ENCODE measurements at places on chromosomes 2 and 18. TPM values are rescaled to one million over a fixed set of nuclear protein-coding genes. Genes with fewer than 3 reads are reported as not detected.

Gene NOL4
- total RNA-seq = not detected

Gene ATP8B1
- total RNA-seq = 32.0 TPM

Gene SIX2
- total RNA-seq = 1.9 TPM

Gene SERPINB10
- total RNA-seq = not detected

GRCh38 chr2:20185176-20186022 lies 39.5 kb downstream of the SDC1 start:
- H3K4me3 ChIP-seq = no peak overlapping the region
- peaks cover 42% of the 10 kb centered on the region for H3K4me1 ChIP-seq
- no peaks in the 10 kb centered on the region for H3K36me3 ChIP-seq
- peak overlapping the region; percentile 83 for H3K27ac ChIP-seq

DNA sequence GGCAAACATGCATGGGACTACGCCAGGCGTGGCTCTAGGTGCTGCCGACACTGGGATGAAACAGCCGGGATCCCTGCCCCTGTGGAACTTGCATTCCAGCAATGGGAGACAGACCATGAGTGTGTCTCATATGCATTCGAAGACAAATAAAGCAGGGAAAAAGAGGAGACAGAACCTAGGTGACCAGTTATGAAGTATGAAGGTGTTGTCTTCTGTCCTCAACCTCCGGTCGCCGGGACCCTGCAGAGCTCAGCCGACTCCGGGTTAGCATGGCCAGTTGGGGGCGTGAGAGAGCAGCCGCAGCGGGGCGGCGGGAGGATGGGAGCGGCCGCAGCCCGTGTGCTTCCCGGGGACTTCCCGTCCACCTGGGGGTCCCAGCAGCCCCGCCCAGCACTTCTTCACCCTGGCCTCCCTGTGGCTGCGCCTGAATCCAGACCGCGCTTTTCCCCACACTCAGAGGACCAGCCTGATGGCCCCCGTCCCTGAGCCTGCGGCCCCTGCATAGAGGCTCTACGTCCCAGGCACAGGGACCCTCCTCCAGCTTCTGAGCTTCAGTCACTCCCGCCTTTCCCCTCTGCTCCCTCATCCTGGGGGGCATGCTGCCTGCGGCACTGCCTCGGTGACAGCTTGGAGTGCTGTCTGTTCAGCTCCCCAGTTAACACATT lies 11.4 kb downstream of the ID2 start:
- no peaks in the 10 kb centered on the region for H3K36me3 ChIP-seq
- no peaks in the 10 kb centered on the region for H3K27me3 ChIP-seq
- no peak overlapping the region for H3K4me3 ChIP-seq
- H3K4me1 ChIP-seq = no peaks in the 10 kb centered on the region
- no peak for DNase-seq
- H3K27ac ChIP-seq = no peak overlapping the region

DNA sequence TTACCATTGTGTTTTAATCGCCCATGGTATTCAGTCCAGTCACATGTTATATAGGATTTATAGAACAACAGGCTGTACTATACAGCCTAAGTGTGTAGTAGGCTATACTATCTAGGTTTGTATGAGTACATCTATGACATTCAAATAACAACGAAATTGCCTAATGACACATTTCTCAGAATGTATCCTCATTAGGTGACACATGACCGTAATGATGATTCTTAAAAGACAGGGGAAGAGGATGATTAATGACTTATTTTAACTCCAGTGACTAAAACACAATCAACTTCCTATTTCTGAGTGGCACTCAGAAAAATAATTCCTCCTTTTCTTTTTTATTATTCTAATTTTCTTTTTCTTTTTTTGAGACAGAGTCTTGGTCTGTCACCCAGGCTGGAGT lies 63.0 kb upstream of the ACSL3 start:
- H3K4me1 ChIP-seq = peaks cover 64% of the 10 kb centered on the region
- no peak for DNase-seq
- H3K36me3 ChIP-seq = no peaks in the 10 kb centered on the region

DNA sequence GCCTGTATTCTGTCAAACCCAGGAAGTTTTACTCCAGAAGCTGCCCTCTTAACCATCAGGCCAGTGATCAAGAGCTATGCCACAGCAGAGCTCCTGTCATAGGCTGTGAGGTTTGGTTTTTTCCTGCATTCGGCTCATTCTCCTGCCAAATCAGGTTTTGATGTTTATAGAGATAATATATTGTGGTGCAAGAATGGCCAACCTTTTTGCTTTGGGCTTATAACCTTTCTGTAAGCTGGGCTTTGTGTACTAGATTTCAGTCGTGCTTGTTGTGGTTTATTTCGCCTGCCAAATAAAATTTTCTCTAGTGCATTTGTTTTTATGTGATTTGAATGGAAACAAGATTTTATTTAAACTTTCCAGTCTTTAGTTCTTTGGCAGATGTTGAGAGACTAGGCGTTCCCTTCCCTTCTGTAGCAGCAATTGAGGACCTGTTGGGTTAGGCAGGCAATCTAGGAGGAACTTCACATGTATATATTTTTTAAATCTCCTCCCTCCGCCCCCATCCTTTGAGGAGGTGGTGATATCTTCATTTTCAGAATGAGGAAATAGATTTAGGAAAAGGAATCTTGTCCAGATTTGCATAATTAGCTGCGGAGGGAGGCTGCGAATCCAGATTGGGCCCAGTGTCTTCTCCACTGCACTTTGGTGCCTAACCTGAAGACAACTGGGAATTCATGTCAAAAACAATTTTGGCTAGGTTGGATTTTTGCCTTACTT lies 2.6 kb downstream of the KDM3A start:
- H3K4me3 ChIP-seq = no peak overlapping the region
- no peaks in the 10 kb centered on the region for H3K4me1 ChIP-seq
- peaks cover 2% of the 10 kb centered on the region for H3K36me3 ChIP-seq
- H3K27me3 ChIP-seq = no peaks in the 10 kb centered on the region

DNA sequence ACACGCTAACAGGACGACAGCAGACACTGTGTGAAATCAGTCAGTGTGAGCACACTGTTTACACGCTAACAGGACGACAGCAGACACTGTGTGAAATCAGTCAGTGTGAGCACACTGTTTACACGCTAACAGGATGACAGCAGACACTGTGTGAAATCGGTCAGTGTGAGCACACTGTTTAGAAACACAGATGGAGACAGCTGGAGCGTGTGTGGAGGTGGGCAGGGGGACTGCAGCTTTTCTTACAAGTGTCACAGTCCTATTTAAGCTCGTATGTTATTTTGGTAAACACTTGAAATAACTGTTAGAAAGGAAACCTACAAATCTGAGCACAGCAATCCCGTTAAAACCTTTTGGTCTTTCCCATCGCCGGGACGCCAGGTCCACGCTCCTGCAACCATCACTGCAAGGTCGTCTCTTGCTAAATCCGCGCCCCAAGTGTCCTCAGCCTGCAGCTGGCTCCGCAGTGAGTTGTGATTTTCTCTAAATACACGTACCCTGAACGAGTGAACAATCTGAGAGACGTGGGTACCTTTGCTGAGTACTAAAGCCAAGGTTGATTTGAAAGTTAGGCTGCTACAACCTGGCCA lies 58.9 kb upstream of the CTDP1 start:
- H3K4me3 ChIP-seq = no peak overlapping the region
- H3K4me1 ChIP-seq = no peaks in the 10 kb centered on the region
- no peaks in the 10 kb centered on the region for H3K36me3 ChIP-seq
- H3K27me3 ChIP-seq = no peaks in the 10 kb centered on the region
- no peak for DNase-seq

GRCh38 chr2:55518841-55519165 lies 715 bp upstream of the CFAP36 start:
- peak overlapping the region; percentile 88 for H3K27ac ChIP-seq
- H3K36me3 ChIP-seq = no peaks in the 10 kb centered on the region
- H3K4me3 ChIP-seq = peak overlapping the region; percentile 65
- no peak for DNase-seq

GRCh38 chr2:86072271-86072858 lies 33.3 kb downstream of the POLR1A start:
- no peak overlapping the region for H3K27ac ChIP-seq
- no peaks in the 10 kb centered on the region for H3K27me3 ChIP-seq
- H3K4me3 ChIP-seq = no peak overlapping the region
- no peak for DNase-seq

- H3K27me3 ChIP-seq = no peaks in the 10 kb centered on the region
- no peak overlapping the region for H3K4me3 ChIP-seq
These were observed 312.5 kb upstream of the CHAC2 start for GRCh38 chr2:53455094-53455493.

GRCh38 chr18:21309248-21309647 lies 67.2 kb downstream of the GREB1L start:
- no peak overlapping the region for H3K4me3 ChIP-seq
- H3K4me1 ChIP-seq = peaks cover 54% of the 10 kb centered on the region
- H3K27ac ChIP-seq = no peak overlapping the region
- H3K36me3 ChIP-seq = no peaks in the 10 kb centered on the region
- H3K27me3 ChIP-seq = no peaks in the 10 kb centered on the region
- DNase-seq = no peak

- H3K27ac ChIP-seq = no peak overlapping the region
- no peak overlapping the region for H3K4me3 ChIP-seq
- DNase-seq = no peak
These were observed 37.2 kb downstream of the DRC1 start for GRCh38 chr2:26438926-26439325.

DNA sequence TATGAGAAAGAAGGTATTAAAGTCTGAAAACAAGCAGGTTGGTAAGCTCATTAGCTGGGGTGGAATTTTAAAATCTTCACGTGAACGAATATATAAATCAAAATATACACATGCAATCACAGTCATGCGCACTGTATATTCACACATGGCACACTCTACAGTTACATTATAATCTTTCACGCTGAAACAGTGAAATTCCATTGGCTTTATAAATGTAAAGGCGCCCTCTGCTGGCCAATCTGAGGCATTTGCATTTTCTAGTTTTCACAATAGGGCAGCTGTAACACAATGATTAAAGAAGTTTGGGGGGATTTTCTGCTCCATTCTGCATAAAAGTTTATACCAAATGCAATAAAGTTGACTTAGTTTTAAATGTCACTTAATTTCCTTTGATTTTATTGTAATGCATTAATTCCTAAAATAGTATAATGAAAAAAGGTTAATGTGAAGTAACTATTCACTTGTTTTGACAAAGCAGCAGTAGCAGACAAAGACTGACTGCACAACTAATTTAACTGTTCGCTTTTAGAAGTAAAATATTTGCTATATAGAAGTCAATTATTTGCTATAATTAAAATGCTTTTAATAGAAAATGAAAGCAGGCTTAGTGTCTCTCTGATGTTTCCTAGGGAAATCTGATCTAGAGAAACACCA lies 17.2 kb downstream of the IFIH1 start:
- no peak overlapping the region for H3K4me3 ChIP-seq
- H3K27me3 ChIP-seq = no peaks in the 10 kb centered on the region
- H3K36me3 ChIP-seq = no peaks in the 10 kb centered on the region
- H3K4me1 ChIP-seq = no peaks in the 10 kb centered on the region
- peak; percentile 42 for DNase-seq

All from Caco-2 (cell line).